Activated T-cell treated with anti-CD3 and anti-CD28 coated beads, Interleukin-2, amount 50 U/mL, for 4 hours (primary cell): ENCODE measurements at places on chromosomes 16 and 17. TPM values are rescaled to one million over a fixed set of nuclear protein-coding genes. Genes with fewer than 3 reads are reported as not detected.
A peak's percentile ranks its signal among the peaks of the same experiment; 100 is the strongest.

DNA sequence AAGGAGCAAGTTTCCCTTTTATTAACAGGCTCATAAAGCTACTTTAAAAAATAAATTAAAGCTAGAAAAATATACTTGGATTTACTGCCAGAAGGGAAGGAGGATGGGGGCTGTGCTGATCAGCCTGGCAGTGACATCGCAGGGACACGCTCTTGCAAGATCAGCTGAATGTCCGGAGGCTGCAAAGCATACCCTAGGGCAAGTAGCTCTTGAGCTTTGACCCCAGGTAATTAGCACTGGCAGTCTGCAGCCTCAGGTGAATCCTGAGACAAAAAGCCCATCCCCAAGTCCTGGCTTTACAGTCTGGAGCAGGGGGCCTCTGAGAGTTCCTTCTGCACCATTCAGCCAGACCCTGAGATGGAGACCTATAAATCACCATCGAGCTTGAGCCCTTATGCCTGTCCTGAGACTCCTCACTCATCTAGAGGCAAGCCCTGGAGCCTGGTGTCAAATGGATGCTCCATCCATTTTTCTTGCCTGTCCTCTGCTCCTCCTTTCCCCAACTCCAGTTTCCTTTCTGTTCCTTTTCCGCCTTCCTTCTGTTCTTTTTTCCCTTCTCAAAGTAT, 131.7 kb downstream of the TMEM114 start:
- DNase-seq: no peak

- no peak for DNase-seq
These were observed 1494.7 kb downstream of the CDH8 start for GRCh38 chr16:60541535-60541934.

- peak; percentile 33 for DNase-seq
These were observed 1.2 kb downstream of the RTN4RL1 start for GRCh38 chr17:2023692-2024571.

The KRT40 gene
- total RNA-seq: not detected

The SLC52A1 gene
- total RNA-seq: not detected

DNA sequence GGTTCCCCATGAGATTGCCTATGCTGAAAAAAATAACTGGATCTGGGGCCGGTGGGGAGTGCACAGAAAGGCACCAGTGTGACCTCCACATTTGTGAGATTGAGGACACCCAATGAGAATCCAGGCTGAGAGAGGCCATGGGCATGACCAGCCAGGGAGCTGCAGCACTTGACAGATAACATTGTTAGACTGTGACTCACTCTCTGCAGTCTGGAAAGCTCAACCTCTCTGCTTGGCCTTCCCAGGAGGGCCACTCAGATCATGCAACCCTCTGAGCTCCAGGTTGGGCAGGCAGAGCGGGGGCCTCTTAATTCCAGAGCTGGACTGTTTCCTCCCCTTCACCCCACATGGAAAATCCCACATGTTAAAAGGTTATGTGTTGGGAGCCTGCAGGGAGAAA, 30.1 kb downstream of the FZD2 start:
- no peak for DNase-seq

The RND2 gene
- total RNA-seq: 0.13 TPM

GRCh38 chr17:81244358-81245023, 5.4 kb downstream of the NDUFAF8 start:
- no peak for DNase-seq

DNA sequence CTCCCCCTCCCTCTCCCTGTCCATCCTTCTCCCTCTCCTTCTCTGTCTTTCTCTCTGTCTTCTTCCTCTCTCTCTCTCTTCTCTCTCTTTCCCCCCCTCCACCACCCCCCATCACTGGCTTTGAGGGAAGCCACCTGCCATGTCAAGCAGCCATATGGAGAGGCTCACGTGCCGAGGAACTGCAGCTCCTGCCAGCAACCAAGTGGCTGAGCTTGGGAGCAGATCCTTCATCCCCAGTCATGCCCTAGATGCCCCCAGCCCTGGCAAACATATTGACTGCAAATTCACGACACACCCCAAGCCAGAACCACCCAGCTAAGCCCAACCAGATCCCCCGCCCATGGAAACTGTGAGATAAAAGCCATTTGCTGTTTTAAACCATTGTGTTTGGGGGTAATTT, 40.9 kb upstream of the RBFOX3 start:
- DNase-seq: no peak

GRCh38 chr16:69620573-69620972, 54.8 kb downstream of the NFAT5 start:
- DNase-seq: no peak

GRCh38 chr16:10995565-10995964, 51.2 kb downstream of the CLEC16A start:
- DNase-seq: no peak

The TMEM92 gene
- total RNA-seq: not detected

The SSH2 gene
- 25.9 TPM for total RNA-seq

The SULT1A2 gene
- not detected for total RNA-seq

The RAMP2 gene
- total RNA-seq: not detected

- no peak for DNase-seq
These were observed 11.8 kb upstream of the PEMT start for GRCh38 chr17:17603178-17603894.

DNA sequence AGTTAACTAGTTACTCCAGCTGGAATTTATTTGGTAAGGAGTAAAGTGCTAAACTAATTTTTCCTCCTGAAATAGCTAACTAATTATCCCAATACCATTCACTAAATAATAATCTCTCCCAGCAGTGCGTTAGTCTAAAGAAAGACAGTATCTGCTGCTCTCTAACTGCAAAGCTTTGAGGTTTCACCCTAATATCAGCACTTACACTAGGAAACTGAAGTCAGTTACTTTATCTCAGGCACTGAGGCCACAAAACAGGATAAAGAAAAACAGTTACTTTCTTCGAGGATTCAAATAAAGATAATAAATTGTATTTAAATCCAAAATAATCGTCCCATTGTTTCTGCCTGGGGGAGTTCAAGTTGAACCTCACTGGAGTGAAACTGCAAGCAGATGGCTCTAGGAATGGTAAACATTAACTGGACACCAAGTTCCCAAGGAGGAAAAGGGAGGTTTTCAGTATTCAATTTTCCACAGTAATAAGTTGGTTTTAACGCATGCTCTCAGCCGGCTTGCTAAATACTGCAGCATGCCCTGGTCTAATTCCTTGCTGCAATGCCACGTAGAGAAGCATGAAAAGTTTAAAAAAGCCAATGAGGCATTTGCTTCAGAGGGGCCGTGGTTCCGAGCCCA, 20.0 kb upstream of the FOXJ1 start:
- no peak for DNase-seq

The GCGR gene
- total RNA-seq: not detected

- DNase-seq: no peak
These were observed 47.5 kb downstream of the CNOT1 start for GRCh38 chr16:58582133-58582532.

- no peak for DNase-seq
These were observed 10.2 kb downstream of the LASP1 start for GRCh38 chr17:38879878-38880665.
